ENCODE measurements at places on chromosomes 7 and 10.

GRCh38 chr10:43254881-43255633 lies 11.8 kb downstream of the RASGEF1A start:
- DNase-seq = no peak

GRCh38 chr7:116691664-116692063 lies 19.7 kb downstream of the MET start:
- no peak for DNase-seq

DNA sequence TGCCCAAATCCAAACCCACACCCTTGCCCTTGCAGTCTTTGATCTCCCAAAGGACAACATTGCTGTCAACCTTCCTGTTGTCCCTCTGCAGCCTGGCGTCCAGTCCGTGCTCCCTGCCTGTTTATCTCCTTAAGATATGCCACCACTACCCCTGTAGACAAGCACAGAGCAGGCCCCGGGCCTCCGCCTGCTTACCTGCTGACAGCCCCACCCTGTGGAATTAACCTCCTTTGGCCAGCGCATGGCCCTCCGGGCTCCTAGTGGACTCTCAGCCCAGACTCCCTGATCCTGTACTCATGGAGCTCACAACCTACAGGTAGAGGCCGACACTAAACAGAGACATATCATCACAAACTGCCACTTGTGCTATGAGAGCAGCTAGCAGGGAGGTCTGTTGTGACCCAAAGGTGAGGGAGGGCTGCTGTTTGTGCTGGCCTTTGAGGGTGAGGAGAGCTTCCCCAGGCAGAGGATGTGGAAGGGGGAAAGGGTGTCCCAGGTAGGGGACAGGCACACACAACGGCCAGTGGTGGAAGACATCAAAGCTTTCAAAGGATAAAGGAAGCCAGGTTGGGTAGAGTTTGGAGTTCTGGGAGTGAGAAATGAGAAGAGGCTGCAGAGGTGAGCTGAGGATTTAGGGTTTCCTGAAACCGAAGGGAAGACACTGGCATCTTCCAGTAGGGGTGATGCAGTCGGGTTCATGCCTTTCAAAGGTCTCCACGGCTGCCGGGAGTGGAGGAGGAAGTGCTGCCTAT lies 174.5 kb upstream of the ZMIZ1 start:
- DNase-seq = no peak

DNA sequence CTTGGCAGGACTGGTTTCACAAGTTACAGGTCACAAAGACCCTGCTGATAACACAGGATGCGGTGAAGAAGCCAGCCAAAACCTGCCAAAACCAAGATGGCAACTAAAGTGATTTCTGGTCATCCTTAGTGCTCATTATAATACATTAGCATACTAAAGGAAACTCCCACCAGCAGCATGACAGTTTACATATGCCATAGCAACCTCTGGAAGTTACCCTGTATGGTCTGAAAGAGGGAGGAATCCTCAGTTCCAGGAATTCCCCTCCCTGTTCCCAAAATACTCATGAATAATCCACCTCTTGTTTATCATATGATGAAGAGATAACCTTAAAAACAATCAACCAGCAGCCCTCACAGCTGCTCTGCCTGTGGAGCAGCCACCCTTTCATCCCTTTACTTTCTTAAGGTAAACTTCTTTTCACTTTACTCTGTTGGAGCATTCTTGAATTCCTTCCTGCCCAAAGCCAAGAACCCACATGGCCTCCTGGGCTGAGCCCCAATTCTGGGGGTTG lies 21.9 kb downstream of the DPY19L1 start:
- no peak for DNase-seq

DNA sequence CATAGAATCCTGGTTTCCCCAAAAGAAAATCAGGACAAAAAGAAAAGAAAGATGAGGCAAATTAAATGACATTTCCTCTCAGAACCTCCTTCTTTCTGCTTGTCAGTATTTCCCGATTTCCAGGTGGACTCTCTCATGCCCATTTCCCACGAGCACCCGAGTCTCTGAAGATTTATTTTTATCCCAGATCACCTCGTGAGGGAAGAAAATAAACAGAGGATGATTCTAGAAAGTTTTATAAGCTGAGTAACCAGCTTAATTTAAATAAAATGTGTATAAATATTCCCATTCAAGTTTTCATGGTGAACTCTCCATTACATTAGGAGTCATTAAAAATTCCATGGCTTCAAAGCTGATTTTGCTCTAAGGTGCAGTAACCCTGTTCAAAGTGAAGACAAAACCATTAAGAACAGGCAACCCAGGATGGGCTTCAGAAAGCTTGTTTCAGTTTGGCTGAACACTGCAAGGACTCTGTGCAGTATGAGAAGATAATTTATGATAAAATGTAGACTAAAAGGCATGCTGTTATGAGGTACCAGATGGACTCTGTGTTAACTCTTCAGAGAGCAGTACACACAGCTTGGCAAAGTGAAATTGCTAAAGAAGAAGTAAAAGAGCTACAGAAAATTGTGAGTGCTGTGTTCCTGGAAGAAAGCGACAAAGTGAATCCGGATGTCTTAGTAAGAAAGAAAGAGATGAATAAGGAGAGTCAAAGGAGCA lies 521.3 kb upstream of the LRRN3 start:
- DNase-seq = no peak

DNA sequence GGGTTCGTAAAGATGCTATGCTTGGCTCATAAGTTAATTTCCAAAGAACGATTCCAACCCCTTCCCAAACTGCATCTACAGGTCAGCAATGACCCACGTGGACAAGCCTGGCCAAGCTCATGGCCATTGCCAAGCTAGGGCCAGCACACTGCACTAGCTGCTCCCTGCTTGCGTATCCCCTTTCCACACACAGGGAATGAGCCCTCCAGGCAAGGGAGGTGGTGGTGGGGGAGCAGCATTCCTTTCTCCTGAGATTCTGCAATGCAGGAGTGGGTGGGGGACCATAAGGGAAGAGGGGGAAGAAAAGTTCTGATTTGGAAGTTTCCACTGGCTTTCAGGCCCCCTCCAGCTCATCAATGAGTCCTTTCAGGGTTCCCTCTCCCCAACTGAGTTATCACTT lies 56.0 kb downstream of the SH3PXD2A start:
- DNase-seq = no peak

DNA sequence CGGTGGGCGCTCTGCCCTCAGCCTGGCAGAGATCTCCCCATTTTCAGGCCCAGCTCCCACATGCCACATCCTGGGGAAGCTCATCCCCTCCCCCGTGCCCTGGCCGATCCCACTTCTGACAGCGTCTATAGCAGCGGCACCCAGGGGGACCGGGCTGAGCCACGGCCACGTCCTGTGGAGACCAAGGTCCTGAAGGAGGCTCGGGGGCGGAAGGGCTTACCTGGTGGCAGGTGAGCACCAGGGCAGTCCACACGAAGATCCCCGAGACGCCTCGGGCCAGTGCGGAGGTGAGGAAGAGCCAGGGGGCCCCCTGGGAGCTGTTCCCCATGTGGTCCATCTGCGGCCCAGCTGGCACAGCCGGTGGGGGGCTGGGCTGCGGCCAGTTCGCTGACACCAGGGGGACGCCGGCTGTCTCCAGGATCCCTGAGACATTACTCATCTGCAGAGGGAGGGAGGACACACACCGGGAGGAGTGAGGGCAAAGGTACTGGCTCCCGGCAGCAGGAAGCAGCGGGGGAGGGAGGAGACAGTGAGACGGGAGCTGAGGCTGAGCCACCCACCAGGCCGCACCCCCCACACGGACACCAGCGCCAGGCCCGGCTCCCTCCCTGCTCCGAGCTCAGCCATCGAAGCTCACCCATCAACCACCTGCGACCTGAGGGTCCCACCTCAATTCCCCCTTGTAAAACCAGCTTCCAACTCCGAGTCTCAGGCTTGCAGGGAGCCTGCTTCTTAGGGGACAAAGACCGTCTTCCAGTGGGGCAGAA lies 776 bp downstream of the TMEM184A start:
- DNase-seq = peak; percentile 91

DNA sequence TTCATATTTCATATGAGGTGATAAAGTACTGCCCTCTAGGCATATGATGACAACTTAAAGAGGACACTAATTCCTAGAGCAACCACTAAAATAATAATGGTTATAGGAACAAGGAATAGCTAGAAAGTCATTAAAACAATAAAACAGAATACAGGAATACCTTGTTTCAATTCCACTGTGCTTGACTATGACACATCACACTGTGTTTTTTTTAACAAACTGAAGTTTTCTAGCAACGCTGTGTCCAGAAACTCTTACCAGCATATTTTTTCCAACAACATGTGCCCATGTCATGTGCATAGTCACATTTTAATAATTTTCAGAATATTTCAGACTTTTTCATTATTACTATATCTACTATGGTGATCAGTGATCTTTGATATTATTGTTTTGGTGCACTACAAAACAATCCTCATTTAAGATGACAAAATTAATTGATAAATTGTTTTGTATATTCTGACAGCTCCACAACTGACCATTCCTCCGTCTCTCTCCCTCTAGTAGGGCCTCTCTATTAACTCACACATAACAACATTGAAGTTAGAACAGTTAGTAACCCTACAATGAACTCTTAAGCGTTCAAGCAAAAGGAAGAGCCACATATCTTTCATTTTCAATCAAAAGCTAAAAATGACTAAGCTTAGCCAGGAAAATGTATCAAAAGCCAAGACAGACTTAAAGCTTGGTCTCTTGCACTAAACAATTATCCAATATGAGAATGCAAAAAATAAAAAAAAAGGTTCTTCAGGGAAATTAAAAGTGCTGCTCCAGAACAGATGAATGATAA lies 85.8 kb downstream of the SNX13 start:
- no peak for DNase-seq

All from AG08395 (cell line).